ENCODE measurements at places on chromosomes 3 and 15.

DNA sequence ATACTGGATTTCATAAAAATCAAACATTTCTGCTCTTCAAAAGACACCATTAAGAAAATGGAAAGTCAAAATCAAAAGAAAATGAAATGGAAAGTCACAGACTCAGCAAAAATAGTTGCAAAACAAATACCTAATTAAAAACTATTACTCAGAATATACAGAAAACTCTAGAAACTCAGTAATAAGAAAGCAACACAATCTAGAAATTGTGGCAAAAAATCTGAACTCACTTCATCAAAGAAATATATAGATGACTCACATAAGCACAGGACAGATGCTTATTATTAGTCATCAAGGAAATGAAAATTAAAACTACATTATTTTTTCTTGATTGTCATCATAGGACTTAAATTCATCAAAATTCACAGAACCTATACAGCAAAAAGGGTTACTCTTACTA, 430.0 kb downstream of the SHQ1 start:
- DNase-seq = no peak

- DNase-seq = no peak
These were observed 91.4 kb upstream of the RPL32 start for GRCh38 chr3:12932754-12933153.

GRCh38 chr3:4866866-4867265, 112.4 kb upstream of the BHLHE40 start:
- DNase-seq = no peak

GRCh38 chr3:156812521-156813335, 13.4 kb upstream of the LEKR1 start:
- DNase-seq = no peak

DNA sequence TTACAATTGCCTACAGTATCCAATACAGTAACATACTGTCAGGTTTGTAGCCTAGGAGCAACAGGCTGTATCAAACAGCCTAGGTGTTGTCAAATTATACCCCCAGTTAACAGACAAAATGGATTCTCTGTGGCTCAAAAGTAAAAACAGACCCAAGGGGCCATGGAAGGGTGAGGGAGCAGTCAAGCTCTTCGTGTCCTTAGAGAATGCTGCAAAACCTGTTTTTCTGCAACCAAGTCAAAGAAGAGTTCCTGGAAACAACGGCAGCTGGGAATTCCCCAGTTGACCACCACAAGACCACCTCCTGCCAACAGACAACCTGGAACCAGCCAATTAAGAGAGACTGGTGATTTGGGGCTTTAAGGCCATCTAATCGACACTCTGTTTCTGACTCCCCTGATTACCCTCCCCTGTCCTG, 11.1 kb upstream of the THUMPD3 start:
- DNase-seq = no peak

GRCh38 chr15:45664451-45664850, 29.6 kb downstream of the SQOR start:
- DNase-seq = no peak

GRCh38 chr15:32784581-32784980, 66.8 kb downstream of the GREM1 start:
- no peak for DNase-seq

GRCh38 chr15:36605604-36606263, 26.3 kb downstream of the CDIN1 start:
- DNase-seq = no peak

- no peak for DNase-seq
These were observed 11.2 kb downstream of the RPL32 start for GRCh38 chr3:12829886-12830784.

- no peak for DNase-seq
These were observed 159.5 kb downstream of the TP63 start for GRCh38 chr3:189790658-189791057.

GRCh38 chr15:48945386-48945785, 18.3 kb downstream of the SHC4 start:
- DNase-seq = no peak

DNA sequence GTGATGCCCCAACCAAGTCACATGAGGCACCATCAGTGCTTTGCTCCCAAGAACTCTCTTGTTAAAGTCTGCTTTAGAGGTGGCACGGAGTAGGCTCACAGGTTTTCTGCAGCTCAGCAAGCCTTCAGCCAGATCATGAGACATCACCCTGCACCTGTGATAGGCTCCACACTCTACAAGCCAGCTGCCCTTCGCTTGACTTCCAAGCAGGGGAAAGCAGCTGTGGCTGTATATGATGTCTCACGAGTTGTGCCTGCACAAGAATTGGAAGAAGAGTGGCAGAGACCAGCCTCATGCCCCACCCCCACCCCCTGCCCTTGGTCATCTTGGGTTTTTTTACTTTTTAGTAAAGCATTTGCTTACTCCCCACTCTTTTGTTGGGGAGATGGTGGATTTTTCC, 22.5 kb downstream of the MRPS11 start:
- DNase-seq = no peak

- DNase-seq = no peak
These were observed 84.3 kb downstream of the KCNH8 start for GRCh38 chr3:19232566-19232965.

- DNase-seq = no peak
These were observed 8.1 kb downstream of the ARIH2 start for GRCh38 chr3:48926425-48927392.

DNA sequence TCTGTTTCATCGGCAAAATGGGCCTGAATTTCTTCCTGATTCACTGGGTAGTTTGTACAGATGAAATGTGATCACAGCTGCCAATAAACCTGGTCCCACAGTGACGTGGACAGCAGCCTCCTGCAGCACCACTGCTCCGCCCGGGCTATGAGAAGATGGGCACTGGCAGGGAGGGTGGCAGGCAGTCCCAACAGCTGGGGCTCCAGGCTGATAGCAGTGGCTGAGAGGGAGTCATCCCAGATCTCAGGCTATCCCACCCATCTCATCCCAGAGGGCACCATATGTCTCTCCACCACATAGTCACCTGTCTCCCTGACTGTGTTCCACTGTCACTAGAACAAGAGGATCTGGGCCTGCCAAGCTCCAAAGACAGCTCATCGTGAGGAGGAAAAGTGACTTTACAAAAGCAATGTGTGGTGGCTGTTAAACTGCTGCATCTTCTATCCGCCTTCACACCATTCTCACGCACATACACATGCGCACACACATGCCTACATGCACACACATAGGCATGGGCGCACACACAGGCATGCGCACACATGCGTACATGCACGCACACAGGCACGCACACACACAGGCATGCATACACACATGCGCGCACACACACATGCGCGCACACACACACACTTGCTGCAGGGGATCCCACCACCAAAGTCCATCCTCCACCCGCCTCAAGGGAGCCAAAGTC, 46.2 kb downstream of the RGMA start:
- no peak for DNase-seq

DNA sequence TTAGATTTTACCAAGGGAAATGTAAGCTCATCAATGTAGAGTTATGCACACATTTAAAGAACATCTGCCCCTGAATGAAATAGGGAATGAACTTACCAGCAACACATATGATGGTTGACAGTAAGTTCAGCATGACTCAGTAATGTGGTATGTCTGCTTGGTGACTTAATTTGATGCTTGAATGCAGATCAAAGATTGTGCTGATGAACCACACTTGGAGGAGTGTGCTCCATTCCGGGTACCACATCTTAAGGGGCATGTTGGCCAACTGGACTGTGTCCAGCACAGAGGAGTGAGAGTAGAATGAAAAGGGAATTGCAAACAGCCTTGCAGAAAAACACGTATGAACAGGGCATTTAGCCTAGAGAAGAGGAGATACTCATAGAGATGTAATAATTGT, 171.0 kb upstream of the RARB start:
- no peak for DNase-seq

DNA sequence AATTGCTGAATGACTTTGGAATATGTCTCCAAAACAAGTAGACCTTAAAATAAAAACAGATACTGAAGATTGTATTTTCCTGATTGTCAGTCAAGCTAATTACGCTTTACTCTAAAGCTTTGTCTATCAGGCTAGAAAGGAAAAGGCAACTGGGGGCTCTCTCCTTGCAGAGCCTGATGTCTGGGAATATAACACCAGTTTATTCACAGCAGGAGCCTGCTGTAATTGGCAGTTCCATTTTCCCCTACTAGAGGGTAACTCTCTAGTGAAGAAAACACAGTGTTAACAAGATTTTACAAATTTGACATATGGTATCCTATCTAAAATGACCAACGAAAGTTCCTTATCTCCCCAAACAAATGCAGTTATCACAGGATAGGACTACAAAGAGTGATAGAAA, 158.8 kb downstream of the PDZRN3 start:
- no peak for DNase-seq

DNA sequence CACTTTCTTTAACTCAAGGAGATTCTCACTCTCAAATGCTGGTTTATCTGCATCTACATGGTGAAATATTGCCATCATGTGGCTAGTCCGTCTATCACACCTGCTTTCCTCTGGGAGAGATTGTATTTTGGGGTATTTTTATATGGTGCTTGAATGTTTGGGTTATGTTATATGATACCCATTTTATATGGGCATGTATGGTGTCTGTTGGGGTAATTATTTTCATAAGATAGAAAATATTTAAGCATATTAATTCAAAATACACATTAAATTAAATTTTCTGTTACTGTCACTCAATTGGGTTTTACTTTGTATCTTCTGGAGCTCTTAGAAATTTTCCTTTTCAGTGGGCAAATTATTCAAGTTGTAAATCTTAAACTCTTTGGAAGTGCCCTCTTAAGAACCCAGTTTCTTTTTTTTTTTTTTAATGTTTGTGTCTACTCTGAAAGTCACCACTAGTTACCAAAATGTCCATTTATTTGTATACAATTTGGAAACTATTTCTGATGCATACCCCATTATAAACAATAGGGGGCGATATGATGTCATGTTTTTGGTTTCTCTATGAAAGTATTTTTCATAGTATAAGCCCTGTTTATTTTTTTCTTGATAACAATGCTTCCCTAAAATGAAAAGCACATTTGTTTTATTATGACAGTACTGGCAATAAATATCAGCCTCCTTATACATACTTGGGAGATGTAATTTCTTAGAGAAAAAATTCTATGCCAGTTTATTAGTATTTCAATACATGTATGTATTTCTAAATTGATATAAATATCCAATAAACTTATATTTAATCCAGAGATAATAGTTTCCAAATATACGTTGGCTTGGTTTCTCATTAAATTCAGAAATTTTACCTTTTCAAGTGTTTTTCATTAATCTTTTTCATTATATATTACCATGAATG, 36.1 kb upstream of the PLSCR5 start:
- DNase-seq = no peak

- DNase-seq = no peak
These were observed 1.4 kb downstream of the FOXP1 start for GRCh38 chr3:71582036-71582611.

DNA sequence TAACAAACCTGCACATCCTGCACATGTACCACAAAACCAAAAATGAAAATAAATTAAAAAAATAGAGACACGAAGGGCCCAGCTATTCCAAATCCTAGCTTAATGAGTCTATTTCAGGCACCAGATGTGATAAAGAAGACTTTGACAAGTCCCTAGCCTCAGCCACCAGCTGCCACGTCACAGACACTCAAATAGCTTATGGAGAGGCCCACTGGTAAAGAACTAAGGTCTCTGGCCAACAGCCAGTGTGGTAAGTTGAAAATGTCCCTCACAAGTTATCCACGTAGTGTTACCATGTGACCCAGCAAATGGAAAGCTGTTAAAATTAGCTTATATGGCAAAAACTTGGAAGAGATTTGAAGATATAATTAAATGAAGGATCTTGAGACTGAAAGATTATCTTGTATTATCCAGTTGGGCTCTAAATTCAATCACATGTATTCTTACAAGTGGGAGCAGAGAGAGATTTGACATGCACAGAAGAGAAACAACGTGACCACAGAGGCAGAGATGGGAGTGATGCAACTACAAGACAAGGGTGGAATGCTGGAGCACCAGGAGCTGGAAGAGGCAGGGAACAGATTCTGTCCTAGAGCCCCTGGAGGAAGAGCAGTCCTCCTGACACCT, 10.9 kb downstream of the ACSBG1 start:
- DNase-seq = no peak

- DNase-seq = no peak
These were observed 70.0 kb downstream of the NLGN1 start for GRCh38 chr3:173467501-173467900.

DNA sequence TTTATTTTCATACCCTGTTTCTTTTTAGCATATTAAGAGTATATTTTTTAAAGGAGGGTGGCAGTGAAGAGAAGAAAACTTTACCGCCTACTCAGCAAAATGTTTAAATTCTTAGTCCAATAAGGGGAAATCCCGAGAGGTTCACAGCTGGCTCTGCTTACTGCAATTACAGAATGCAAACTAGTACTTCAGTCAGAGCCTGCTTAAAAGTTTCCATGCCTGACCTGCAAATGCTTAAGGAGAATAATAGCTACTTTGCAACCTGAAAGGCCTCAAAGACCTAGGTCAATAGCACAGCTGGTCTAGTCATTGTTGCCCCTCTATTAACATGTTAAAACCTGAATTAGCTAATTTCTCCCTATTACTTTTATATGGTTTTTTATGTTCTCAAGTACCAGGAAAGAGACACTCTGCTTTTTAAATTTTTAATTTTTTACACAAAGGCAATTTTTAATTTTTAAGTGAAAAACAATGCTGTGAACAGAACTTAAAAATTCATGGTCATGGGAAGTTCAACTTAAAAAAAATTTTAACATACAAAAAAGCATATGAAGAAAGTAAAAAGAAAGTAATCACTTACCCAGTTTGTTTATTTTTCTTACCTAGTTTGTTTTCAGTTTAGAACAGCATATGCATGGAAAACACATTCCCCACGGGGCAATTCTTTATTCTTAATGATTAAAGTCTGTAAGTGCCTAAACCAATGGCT, 79.2 kb downstream of the P3H2 start:
- no peak for DNase-seq

- no peak for DNase-seq
These were observed 17.9 kb downstream of the EPHB3 start for GRCh38 chr3:184579513-184579912.

- no peak for DNase-seq
These were observed 3.2 kb upstream of the SIAH2 start for GRCh38 chr3:150765949-150766720.

- no peak for DNase-seq
These were observed 58.5 kb upstream of the ZNF148 start for GRCh38 chr3:125433611-125434041.

DNA sequence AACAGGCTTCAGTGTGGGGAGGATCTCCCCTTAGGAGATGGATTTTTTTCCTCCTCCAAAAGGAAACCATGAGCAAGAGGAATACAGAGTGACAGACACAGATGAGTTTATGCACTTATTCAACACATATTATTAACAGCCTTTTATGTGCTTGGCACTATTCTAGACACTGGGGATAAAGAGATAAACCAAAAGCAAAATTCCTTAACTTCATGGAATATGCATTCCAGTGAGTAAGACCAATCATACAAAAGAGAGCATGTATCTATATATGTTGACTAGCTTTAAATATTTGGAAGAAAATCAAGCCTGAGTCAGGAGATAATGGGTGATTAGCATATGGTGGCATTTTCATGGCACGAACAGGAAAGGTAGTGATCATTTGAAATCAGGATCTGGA, 284.4 kb upstream of the RASGRP1 start:
- no peak for DNase-seq
